Naive thymus-derived CD8-positive, alpha-beta T cell (primary cell): ENCODE measurements at places on chromosomes 4 and X. TPM values are rescaled to one million over a fixed set of nuclear protein-coding genes. Genes with fewer than 3 reads are reported as not detected.

- DNase-seq, result no peak
These were observed 160.0 kb upstream of the SPRY1 start for GRCh38 chr4:123236606-123237005.

DNA sequence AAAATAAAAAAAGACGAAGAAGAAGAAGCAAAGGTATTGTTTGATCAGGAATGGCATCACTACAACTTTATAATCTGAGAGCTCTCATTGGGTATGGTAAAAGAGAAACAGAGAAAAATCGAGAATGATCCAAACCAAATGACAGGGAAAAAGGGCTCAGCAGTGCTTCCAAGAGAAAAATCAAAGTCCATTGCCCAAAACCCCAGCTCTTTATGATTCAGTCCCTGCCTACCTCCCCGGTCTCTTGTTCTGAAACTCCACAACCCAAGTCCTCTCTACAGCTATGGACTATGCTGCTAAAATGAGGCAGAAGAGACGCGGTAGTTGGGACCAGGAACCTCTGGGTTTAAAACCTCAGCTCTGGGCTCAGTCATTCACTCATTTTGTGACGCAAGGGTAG lies 341.1 kb upstream of the PPARGC1A start:
- no peak for DNase-seq

DNA sequence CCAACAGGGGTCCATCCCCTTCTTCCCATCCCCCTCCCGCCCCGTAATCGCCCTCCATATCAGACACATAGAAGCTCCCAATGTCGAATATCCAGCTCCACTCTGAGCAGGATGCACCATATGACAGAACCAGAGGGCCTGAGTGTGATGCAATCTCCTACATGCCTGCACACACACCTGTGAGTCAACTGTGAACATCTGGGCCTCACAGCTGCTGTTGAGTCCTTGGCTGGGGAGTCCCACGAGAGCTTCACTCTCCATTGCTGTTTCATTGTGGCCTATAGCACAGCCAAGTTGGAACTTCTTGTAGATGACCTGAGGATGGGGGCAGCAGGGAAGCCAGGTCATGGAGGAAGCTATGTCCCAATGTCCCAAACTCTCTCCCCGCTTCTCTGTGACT lies 8.2 kb downstream of the SLC38A5 start:
- no peak for DNase-seq

Gene PLAC8
- total RNA-seq, result 222 TPM

DNA sequence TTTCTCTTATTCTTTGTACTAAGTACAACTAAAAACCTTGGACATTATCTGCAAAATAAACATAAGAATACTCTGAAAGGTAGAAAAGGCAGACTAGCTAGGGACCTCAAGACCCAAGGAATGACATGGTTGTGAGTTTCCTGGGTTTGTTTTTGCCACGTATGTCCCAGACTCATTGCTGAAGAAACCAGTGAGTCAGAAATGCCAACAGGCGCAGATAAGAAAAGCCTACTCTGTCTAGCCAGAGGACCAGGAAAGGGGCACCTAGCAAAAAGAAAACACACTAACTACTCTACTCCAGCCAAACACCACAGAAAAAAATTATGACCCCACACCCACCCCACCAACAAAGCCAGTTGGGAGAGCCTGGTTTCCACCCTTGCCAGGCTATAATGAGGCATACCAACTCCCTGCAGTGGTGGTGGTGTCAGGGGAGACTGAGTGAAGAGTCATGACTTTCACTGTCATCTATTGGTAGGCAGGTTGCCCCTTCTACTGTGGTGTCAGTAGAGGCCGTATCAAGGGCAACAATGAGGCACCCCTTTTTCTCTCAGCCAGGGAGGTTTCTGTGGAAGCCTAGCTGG lies 10.9 kb downstream of the MTMR1 start:
- DNase-seq, result no peak

Gene TEC
- total RNA-seq, result 4.3 TPM

Gene FATE1
- total RNA-seq, result not detected

- DNase-seq, result no peak
These were observed 49.2 kb downstream of the SMARCAD1 start for GRCh38 chr4:94256828-94257227.

- DNase-seq, result no peak
These were observed 459.0 kb downstream of the PDGFC start for GRCh38 chr4:156512622-156513021.

DNA sequence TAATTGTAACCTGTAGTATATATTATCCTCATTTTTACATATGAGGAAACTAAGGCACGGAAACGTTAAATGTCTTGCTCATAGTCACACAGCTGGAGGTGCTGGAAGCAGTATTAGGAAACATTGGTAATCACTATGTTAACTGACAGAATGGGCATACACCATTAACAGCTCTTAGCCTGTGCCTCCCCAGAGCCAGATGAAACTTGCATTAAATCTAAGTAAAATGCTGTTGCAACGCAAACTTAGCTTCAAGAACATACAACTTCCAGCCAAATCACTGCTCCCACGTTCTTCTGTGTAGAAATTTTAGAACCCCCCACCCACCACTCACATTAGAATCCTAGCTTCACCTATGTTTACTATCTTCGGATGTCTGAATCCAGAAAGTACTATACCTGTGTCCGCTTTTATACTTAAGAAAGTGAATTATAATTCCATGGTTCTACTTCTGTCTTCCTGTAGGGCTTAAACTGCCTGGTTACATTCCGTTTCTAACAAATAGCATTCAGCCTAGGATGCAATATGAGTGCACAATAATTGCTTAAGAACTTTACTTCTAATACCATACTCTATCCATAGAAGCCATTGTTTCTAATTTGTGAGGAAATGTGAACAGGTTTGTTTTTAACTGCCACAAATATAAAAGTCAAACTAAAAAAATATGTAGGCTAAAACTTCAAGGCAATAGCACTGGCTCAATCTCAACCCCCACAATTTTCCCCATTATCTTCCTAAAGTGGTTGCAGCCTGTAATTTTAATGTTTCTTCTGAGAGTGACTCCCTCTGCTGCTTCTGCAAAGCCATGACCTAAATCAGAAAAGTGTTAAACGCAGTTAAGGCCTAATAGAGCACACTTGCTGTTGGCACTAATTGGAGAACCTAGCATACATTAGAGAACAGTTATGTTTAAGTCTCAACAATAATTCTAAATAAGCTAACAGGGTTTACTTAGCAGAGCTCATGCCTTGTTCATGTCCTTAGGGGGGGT lies 4.4 kb downstream of the UNC5C start:
- DNase-seq, result no peak
